MCF 10A (cell line): ENCODE measurements at places on chromosomes 4 and X.

- no peak for DNase-seq
- no peak overlapping the region for H3K4me3 ChIP-seq
- H3K36me3 ChIP-seq, result no peaks in the 10 kb centered on the region
Measured at GRCh38 chr4:137129441-137129840, 402.9 kb downstream of the PCDH18 start.

GRCh38 chr4:156326246-156326645, 372.6 kb upstream of the CTSO start:
- no peak overlapping the region for H3K27ac ChIP-seq
- H3K4me3 ChIP-seq, result no peak overlapping the region
- H3K27me3 ChIP-seq, result no peaks in the 10 kb centered on the region
- H3K4me1 ChIP-seq, result peaks cover 13% of the 10 kb centered on the region

- no peaks in the 10 kb centered on the region for H3K36me3 ChIP-seq
- DNase-seq, result no peak
- no peak overlapping the region for H3K27ac ChIP-seq
- H3K4me3 ChIP-seq, result no peak overlapping the region
Measured at GRCh38 chr4:81826335-81826734, 354.6 kb upstream of the RASGEF1B start.

DNA sequence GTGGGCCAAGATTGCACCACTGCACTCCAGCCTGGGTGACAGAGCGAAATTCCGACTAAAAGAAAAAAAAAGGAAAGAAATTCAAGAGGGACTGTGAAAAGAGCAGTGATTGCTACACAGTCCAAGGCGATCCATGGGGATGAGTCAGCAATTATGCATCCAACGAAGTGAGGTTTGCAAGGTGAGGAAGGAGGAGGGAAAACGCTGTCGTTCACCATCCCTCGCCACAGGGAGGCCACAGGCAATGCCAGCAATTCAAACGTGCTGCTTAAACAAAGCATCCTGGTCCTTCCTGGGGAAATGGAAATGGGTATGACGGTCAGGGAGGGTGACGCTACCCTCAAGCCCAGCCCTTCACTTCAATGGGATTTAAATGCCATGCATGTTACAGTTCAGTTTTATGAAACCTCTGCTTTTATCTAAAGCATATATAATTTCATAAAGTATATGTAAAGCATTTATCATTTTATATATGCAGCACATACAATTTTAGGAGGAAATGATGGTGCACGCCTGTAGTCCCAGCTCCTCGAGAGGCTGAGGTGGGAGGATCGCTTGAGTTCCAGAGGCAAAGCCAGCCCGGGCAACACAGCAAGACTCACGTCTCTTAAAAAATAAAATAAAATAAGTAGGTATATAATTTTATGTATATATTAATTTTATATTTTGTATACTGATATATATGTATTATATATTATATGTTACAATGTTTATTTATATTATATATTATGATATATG, 108.7 kb downstream of the DHRSX start:
- DNase-seq, result peak; percentile 97
- peaks cover 6% of the 10 kb centered on the region for H3K4me1 ChIP-seq
- H3K4me3 ChIP-seq, result no peak overlapping the region
- peaks cover 29% of the 10 kb centered on the region for H3K36me3 ChIP-seq

GRCh38 chr4:22607382-22607781, 85.4 kb upstream of the GBA3 start:
- H3K36me3 ChIP-seq, result no peaks in the 10 kb centered on the region
- DNase-seq, result peak; percentile 69
- H3K27ac ChIP-seq, result no peak overlapping the region

GRCh38 chr4:14321723-14322122, 680.6 kb upstream of the CPEB2 start:
- H3K4me1 ChIP-seq, result no peaks in the 10 kb centered on the region
- no peak overlapping the region for H3K27ac ChIP-seq
- no peaks in the 10 kb centered on the region for H3K36me3 ChIP-seq
- H3K4me3 ChIP-seq, result no peak overlapping the region

DNA sequence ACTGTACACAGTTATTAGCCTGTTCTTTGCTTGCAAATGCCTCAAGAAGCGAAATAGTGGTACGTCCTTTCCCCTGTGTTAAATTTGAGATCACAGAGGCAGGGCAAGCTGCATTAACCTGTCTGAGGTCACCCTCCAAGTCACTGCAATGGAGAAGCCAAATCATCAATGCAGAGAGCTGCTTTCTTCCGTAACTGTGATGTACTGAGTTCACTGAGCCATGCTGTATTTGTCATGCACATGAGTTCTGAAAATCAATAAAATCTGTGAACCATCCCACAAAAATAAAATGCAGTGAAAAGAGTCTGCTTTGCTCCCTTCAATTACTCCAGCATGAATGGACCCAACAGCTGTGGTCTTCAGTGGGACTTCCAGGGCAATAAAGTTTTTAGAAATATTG, 393.5 kb downstream of the KCNIP4 start:
- no peak overlapping the region for H3K4me3 ChIP-seq
- H3K27me3 ChIP-seq, result peaks cover 67% of the 10 kb centered on the region
- H3K36me3 ChIP-seq, result no peaks in the 10 kb centered on the region
- H3K27ac ChIP-seq, result no peak overlapping the region
- no peaks in the 10 kb centered on the region for H3K4me1 ChIP-seq
- no peak for DNase-seq

GRCh38 chr4:12583275-12583674, 900.9 kb downstream of the RAB28 start:
- no peaks in the 10 kb centered on the region for H3K27me3 ChIP-seq
- H3K27ac ChIP-seq, result peak overlapping the region; percentile 54
- H3K4me3 ChIP-seq, result peak overlapping the region; percentile 28
- H3K4me1 ChIP-seq, result peaks cover 23% of the 10 kb centered on the region
- peak; percentile 74 for DNase-seq

- no peaks in the 10 kb centered on the region for H3K4me1 ChIP-seq
- DNase-seq, result no peak
- no peaks in the 10 kb centered on the region for H3K27me3 ChIP-seq
Measured at GRCh38 chrX:143455046-143455445, 62.2 kb downstream of the SPANXN3 start.
